ENCODE measurements at places on chromosomes 5 and 9.

GRCh38 chr9:135363596-135363995 is 116.0 kb upstream of the PPP1R26 start:
- DNase-seq = no peak

DNA sequence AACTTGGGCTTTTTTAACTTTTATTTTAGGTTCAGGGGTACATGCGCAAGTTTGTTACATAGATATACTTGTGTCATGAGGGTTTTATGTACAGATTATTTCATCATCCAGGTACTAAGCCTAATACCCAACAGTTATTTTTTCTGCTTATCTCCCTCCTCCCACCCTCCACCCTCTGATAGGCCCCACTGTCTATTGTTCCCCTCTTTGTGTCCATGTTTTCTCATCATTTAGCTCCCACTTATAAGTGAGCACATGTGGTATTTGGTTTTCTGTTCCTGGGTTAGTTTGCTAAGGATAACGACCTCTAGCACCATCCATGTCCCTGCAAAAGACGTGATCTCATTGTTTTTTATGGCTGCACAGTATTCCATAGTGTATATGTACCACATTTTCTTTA is 172.1 kb downstream of the SNCAIP start:
- no peak for DNase-seq

GRCh38 chr9:111197256-111197655 is 132.8 kb downstream of the OR2K2 start:
- no peak for DNase-seq

GRCh38 chr5:33933723-33934169 is 2.4 kb upstream of the RXFP3 start:
- no peak for DNase-seq

GRCh38 chr5:143889986-143890385 is 78.0 kb downstream of the HMHB1 start:
- no peak for DNase-seq
